ENCODE measurements at places on chromosomes 2 and 18.

DNA sequence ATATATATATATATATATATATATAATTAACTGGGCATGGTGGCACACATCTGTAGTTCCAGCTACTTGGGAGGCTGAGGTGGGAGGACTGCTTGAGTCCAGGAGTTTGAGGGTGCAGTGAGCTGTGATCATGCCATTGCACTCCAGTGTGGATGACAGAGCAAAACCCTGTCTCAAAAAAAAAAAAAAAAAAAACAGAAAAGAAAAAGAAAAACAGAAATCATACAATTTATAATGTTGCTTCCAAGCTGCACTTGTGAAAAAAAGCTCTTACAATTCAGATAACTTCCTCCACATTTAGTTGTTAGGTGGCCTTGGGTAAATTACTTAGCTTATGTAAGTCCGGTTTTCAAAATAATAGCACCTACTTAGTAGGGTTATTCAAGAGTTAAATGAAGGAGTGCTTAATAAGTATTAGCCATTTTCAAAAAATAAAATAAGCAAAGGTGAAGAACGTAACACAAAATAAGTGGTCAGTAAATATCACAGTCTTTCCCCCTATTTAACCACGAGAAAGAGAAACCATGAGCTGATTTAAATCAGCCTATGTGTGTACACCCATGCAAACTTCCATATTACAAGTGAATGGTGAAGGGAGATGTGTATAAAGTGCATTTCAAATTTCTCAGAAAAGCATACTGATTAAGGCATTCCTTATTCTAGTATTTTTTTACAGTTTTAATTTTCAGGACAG, 2.3 kb downstream of the WIPF1 start:
- no peak for DNase-seq

GRCh38 chr2:127763776-127764175, 47.2 kb downstream of the WDR33 start:
- DNase-seq, result no peak

DNA sequence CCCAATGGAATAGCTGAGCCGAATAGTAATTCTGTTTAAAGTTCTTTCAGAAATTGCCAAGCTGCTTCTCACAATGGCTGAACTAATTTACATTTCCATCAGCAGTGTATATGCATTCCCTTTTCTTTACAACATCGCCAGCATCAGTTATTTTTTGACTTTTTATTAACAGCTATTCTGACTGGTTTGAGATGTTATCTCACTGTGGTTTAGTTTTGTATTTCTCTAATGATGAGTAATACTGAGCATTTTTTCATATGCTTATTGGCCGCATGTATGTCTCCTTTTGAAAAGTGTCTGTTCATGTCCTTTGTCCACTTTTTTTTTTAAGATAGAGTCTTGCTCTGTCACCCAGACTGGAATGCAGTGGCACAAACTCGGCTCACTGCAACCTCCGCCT, 100.7 kb downstream of the C2orf74 start:
- DNase-seq, result no peak

DNA sequence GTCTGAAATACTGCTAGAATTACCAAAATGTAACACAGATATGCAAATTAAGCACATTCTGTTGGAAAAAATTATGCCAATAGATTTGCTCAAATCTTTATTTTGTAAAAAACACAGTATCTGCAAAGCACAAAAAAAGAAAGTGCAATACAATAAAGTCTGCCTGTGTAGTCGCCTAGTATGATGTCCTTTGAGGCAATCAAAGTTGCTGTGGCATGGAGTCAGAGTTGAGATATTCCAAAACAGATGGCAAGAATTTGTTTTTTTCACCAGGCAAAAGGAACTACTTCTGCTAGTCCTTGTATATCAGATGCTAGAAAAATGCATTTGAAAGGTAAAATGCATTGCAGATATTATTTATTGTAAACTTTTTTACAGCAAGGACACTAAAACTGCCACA, 531.3 kb upstream of the TMEFF2 start:
- no peak for DNase-seq

DNA sequence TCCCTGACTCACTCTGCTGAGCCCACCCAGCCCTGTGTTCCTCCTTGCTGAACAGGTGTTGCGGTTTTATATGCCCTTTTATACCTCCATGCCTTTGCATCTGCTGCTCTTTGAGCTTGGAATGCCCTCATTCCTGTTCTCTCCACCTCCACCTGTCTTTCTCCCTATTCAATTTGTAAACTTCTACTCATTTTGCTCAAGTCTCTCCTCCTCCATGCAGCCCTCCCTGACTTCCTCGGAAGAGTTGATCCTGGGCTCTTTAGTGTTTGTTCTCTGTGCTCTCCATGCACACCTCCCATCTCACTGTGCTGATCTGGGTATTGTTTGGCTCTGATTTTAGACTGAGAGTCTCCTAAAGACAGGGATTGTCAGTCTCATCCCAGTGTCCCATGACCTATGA, 7.2 kb upstream of the OTOF start:
- DNase-seq, result no peak

DNA sequence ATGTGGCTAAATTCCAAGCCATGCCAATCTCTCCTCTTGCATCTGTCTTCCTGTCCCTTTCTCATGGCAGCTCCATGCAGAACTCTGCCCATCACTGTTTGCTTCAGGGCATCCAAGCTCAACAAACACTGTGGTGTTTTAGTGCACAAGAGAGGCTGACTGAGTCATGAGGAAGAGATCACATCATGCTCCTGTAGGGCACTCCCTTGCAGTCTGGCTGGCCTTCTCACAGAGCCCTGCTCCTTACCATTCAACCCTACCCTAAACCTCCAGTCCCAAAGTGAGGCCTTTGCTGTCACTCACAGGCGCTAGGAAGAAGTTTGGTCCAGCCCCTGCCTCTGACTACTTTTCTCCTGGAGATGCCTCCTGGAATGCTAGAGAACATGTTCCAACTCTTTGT, 194.0 kb downstream of the LRATD1 start:
- DNase-seq, result no peak

- no peak for DNase-seq
These were observed 93.7 kb downstream of the LOXHD1 start for GRCh38 chr18:46563317-46563716.

GRCh38 chr2:46806526-46806925, 109.1 kb downstream of the MCFD2 start:
- DNase-seq, result no peak

DNA sequence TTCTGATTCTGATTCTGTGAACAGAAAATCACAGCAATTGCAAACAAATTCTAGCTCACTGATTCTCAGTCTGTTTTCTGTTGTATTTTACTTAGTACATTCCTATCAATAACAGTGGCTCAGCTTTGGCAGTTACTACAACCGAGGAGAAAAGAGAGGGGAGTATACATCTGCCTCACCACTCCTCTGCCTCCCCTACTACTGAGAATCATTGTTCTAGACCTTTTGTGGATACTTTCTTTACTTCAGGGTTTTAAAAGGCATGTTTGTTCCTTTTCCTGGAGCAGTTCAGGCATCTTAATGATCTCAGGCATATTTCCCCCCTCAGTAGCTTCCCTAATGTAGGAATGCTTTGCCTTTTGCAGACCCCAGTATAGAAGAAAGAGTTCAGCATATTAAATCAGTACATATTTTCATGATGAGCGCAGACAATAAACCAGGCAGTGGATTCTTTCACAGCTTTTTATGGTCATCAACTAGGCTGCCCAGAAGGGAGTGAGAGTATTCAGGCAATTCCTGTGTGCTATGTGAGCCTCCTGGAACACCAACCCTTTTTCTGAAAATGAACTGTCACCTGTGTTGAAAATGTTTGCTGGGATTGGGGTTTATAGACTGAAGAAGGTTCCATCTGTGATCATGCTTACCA, 10.3 kb downstream of the STAMBP start:
- DNase-seq, result no peak

DNA sequence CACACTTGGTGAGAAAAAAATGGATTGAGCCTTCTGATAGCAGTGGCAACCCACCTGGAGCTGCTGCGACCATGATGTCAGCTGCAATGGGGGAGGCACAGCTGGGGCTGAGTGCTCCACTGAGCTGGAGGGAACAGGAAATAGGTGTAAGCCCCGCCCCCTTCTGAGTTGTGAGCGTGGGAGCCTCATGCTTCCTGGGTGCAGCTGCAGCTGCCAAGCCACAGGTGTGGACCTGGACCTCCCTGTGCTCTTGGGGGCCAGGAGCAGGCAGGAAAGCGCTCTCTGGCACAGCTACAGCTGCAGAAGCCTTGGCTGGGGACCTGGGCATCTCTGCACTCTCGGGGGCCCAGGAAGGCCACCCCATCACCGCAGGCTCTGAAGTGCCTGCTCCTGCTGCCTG, 970.6 kb downstream of the DCDC2C start:
- DNase-seq, result no peak

DNA sequence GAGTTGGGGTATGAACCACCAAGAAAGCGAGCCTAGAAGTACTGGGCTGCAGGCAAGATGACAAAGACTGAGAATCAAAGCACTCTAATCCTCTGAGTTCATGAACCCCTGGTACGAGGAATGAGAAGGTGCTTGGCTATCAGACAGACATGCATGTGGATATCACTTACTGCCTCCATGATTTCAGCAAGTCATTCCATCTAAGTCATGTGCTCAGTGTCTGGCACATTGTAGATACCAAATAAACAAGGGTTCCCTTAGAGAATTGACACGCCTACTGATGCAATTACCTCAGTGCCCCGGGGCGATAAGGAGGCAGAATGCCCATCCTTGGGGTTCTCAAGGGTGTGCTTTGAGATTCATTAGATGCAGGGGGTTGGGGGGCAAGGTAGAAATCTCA, 125.6 kb upstream of the PKDCC start:
- DNase-seq, result no peak

DNA sequence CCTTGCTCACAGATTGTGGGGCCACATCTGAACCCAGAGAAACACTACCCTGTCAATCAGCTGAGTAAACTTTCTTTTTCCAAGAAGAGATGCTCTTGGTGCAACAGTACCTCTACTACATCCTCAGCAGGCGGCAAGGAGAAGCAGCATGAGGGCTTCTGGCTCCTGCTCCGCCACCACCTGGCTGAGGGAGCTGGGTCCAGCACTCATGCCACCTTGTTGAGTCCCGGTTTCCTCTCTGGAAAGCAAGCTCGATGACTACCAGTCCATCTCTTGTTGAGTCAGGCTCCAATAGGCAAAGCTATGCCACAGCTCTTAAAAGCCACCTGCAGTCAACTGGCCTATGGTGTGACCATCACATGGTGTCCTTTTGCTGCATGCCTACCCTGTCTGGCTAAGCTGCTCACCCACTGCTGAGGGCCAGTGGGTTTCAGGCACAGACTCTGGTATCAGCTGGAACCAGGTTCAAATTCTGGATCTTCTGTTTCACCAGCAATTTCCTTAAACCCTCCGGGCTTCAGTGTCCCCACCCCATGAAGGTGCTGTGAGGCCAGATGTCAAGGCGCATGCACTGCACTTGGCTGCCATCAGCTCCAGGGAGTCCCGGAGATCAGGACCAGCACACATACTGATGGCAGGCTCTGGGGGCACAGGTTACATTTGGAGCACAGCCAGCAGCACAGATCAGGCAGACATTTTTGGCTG, 42.5 kb upstream of the ACAA2 start:
- no peak for DNase-seq

DNA sequence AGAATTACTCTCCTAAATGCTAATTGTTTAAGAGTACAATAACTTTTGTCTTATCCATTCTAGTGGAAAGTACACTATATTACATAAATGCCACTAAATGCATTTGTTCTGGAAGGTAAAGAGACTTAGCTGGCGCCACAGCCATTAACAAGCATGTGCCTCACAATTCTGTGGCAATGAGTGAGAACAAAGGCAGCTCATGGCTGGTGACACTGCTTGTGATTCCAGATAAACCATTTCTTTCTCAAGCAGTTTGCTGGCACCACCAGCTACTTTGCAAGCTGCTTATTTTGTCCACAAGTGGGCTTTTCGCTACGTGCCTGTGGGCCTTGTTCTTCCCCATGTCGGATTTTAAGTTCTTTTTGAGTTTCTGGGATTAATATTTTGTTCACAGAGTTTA, 147.6 kb upstream of the SMAD7 start:
- DNase-seq, result no peak

DNA sequence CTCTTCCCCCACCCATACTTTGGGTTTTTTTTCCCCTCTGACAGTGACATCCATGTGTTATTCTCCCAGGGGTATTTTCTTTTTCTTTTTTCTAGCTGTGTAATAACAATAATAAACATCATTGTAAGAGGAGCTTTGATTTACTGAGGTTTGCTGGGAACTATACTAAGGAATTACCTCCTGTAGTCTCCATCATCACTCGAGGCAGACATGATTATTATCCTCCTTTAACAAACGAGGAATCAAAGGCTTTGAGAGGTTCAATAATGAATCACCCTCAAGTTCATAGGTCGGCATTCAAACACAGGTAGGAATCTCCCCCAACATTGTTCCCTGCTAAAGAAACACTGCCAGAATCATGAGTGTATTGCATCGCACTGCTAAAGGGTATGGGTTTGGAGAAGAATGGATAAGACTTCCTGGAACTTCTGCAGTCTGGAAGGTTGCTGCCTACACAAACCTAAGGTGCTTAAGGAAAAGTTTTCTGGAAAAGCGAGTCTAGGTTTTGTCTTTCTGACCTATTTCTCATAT, 260.2 kb upstream of the SESTD1 start:
- no peak for DNase-seq

- DNase-seq, result no peak
These were observed 214.6 kb downstream of the LDLRAD4 start for GRCh38 chr18:13433125-13433524.

DNA sequence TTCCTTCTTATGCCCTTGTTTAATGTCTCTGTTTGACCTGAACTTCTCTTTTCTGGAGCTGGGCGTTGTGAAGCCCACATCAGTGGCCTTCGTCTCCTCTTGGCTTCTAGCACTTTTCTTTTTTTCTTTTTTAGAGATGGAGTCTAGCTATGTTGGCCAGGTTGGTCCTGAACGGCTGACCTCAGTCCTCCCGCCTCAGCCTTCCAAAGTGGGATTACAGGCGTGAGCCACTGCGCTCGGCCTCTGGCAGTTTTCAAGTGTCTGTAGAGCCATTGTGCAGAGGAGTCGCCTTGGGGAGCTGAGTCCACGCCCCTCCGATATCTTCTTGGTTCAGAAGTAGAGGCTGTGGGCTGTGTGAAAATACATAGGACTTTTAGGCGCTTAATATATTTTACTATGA, 36.5 kb downstream of the ZNF532 start:
- no peak for DNase-seq

DNA sequence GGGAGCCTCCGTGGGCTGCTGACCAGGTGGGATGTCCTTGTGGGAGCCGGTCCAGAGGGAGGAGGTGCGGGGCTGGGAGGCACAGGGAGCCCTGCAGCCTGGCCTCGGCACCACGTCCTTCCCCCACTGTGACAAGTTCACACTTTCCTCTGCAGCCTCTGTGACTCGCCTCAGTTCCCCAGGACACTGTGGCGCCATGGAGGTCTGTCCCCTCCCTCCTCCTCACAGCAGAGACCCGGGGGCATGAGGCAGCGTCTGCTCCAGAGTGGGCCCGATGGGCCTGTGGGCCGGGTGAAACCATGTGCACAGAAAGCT, 27.3 kb upstream of the KCNG2 start:
- DNase-seq, result no peak
